ENCODE measurements at places on chromosomes 4 and X. TPM values are rescaled to one million over a fixed set of nuclear protein-coding genes. Genes with fewer than 3 reads are reported as not detected.

DNA sequence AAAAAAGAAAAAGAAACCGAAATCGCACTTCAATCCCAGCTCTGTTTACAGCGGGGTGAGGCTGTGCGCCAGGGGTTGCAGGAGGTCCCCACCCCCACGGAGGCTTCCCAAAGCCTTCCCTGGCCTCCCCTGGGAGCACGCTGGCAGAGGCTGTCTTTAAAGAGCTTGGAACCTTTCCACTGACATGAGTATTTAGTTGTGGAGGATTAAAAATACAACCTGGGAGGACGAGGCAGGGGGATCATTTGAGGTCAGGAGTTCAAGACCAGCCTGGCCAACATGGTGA, 69.1 kb downstream of the PPP2R2C start:
- H3K4me3 ChIP-seq = no peak overlapping the region
- no peaks in the 10 kb centered on the region for H3K36me3 ChIP-seq
- peaks cover 42% of the 10 kb centered on the region for H3K27me3 ChIP-seq
- H3K27ac ChIP-seq = no peak overlapping the region

The TEX11 gene
- total RNA-seq = 6.5 TPM

The ODAPH gene
- total RNA-seq = not detected

DNA sequence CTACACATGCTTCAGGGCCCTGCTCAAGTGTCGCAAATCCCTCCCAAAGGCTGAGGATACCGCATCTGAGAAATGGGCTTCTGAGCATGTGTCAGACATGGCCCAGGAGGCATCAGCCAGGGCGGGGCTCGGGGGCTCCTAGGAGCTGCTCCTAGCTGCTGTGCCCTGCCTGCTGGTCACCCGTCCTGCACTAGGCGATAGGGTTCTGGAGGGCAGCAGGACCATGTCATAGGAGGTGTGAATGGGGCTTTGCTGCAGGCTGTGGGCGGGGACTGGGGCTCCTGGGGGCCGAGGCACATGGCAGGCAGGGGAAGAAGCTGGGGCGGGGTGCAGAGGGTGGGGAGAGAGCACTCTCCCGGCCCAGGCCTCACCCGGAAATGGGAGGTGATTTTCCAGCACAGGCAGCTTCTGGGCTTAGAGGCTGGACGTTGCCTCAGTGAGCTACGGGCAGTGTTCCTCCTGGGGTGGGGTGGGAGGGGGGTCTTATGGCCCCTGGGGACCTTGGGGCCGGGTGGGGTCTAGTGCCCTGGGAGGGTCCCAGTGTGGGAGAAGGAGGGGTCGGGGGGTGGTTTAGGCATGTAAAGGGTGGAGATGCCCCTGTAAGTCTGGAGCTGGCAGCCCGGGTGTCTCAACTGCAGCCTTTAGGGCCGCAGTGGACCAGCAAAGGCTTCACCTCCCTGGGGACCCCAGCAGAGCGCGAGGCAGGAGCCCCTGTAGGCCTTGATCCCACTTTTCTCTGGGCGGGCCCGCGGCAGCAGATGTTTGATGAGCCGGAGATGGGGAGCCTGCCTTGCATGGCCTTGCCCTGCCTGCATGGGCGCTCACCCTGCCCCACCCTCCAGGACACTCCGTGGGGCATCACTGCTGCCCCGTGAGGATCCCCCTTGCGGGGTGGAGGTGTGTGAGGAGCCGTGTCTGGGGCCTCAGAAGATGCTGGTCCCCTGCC, 98.6 kb upstream of the LRPAP1 start:
- H3K27me3 ChIP-seq = no peaks in the 10 kb centered on the region
- H3K27ac ChIP-seq = no peak overlapping the region
- no peak for DNase-seq
- no peak overlapping the region for H3K4me3 ChIP-seq
- H3K36me3 ChIP-seq = no peaks in the 10 kb centered on the region

DNA sequence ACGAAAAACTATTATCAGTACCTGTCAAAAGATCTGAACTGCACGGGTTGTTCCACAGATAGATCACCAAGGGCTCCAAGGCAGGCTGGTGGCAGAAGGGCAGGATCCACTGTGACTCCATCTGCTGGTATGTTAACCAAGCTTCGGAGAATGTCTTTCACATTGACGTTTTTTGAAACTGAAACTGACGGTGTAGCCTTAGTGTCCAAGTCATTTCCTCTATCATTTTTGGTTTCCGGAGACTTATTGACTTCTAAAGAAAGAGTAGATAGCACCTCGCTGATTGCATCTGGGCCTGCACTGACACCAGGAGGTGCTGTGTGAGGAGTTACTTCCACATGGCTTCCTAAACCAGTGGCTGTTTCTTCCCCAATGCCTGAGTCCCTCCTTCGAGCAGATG, 186.9 kb downstream of the LRBA start:
- no peak overlapping the region for H3K27ac ChIP-seq
- H3K27me3 ChIP-seq = no peaks in the 10 kb centered on the region
- H3K36me3 ChIP-seq = peaks cover 48% of the 10 kb centered on the region
- H3K4me3 ChIP-seq = no peak overlapping the region

The ADGRG2 gene
- total RNA-seq = 0.81 TPM

GRCh38 chr4:12787261-12787660, 696.9 kb downstream of the RAB28 start:
- H3K27ac ChIP-seq = no peak overlapping the region
- peaks cover 13% of the 10 kb centered on the region for H3K4me1 ChIP-seq
- peaks cover 2% of the 10 kb centered on the region for H3K27me3 ChIP-seq
- DNase-seq = no peak

The DCLK2 gene
- total RNA-seq = 6.9 TPM

The MID2 gene
- 6.2 TPM for total RNA-seq

DNA sequence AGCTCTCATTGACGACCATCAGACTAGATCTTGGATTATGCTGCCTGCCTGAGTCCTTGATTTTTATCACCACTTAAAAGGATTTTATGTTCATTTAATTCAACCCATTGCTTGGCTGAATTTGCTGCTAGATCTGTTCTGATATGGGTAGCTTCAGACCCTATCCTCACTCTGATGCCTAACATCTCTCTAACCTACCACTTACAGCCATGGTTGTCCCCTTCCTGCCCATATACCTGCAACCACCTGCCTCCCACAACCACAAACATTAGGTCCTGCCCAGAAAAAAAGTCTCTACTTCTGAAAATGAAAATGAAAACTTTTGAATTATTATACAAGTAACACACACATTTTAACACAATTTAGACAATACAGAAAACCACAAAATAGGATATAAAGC, 310.8 kb downstream of the HNRNPD start:
- H3K27ac ChIP-seq = no peak overlapping the region
- H3K27me3 ChIP-seq = no peaks in the 10 kb centered on the region
- DNase-seq = no peak
- no peaks in the 10 kb centered on the region for H3K36me3 ChIP-seq

- no peak for DNase-seq
- H3K36me3 ChIP-seq = peaks cover 2% of the 10 kb centered on the region
- no peaks in the 10 kb centered on the region for H3K27me3 ChIP-seq
- no peak overlapping the region for H3K4me3 ChIP-seq
Observed at GRCh38 chrX:31545726-31546125, 473.9 kb upstream of the FTHL17 start.

The RIPPLY1 gene
- total RNA-seq = not detected

The FABP2 gene
- not detected for total RNA-seq

The PDCL2 gene
- total RNA-seq = not detected

DNA sequence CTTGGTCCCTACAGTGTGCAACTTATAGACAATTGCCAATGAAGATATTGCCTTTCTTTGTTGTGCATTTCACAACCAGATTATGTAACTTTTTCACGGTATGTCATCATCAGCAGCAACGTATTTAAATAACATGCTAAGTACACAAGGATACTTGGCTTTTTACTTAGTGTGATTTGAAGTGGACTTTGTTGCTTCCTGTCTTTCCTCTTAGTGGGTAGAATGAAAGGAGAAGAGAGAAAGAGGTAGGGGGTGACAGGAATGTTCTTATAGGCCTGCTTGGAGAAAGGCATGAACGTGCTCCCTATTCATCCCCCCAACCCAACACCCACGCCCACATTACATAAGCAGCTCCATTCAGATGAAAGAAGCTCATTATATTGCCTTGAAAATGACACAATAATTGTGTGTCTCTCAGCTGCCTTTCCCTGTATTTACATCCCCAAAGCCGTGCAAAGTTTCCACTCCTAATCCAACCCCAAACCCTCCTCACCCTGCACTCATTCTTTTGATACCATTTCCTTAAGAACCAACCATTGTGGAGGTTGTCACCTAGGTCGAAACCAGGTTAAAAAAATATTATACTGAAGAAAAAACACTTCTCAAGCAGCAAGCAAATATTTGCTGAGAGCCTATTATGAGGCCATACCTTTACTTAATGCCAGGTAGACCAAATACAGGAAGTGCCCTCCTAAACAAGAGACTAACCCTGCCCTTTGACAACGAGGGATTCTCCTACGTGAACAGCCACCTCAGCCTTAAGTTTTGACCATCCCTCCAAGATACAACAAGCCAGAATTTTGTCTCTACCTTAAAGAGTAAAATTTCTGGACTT, 25.2 kb upstream of the GK start:
- DNase-seq = no peak
- H3K4me1 ChIP-seq = peaks cover 6% of the 10 kb centered on the region
- no peak overlapping the region for H3K27ac ChIP-seq
- H3K4me3 ChIP-seq = no peak overlapping the region
- no peaks in the 10 kb centered on the region for H3K27me3 ChIP-seq

- no peaks in the 10 kb centered on the region for H3K4me1 ChIP-seq
- no peaks in the 10 kb centered on the region for H3K27me3 ChIP-seq
- no peak overlapping the region for H3K4me3 ChIP-seq
- H3K36me3 ChIP-seq = peaks cover 17% of the 10 kb centered on the region
Observed at GRCh38 chr4:3227878-3228675, 20.9 kb upstream of the MSANTD1 start.

DNA sequence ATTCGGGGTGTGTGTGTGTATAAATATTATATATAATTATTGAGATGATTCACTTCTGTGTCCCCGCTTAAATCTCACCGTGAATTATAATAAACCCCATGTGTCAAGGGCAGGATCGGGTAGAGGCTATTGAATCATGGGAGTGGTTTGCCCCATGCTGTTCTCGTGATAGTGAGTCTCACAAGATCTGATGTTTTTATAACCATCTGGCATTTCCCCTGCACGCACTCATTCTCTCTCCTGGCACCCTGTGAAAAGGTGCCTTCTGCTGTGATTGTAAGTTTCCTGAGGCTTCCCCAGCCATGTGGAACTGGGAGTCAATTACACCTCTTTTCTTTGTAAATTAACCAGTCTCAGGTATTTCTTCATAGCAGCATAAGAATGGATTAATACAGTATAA, 851.4 kb upstream of the AGA start:
- no peaks in the 10 kb centered on the region for H3K4me1 ChIP-seq
- no peak overlapping the region for H3K27ac ChIP-seq
- no peaks in the 10 kb centered on the region for H3K27me3 ChIP-seq
- no peak for DNase-seq
- no peaks in the 10 kb centered on the region for H3K36me3 ChIP-seq

The TIGD2 gene
- total RNA-seq = 9.8 TPM

- peaks cover 18% of the 10 kb centered on the region for H3K4me1 ChIP-seq
- peak within 1 kb of the TSS; percentile 67 for H3K27ac ChIP-seq
- H3K27me3 ChIP-seq = peaks cover 97% of the 10 kb centered on the region
- no peaks in the 10 kb centered on the region for H3K36me3 ChIP-seq
- no peak for DNase-seq
Observed at GRCh38 chrX:114583646-114584374, at the start of gene HTR2C. Gene HTR2C, plus strand, starts transcription at chrX:114584086. Its CDS starts 142,851 bp downstream, at chrX:114726937.

GRCh38 chr4:185734214-185734613, 77.8 kb downstream of the SORBS2 start:
- no peak for DNase-seq
- no peak overlapping the region for H3K27ac ChIP-seq
- H3K4me1 ChIP-seq = peaks cover 4% of the 10 kb centered on the region

The DOK7 gene
- not detected for total RNA-seq

DNA sequence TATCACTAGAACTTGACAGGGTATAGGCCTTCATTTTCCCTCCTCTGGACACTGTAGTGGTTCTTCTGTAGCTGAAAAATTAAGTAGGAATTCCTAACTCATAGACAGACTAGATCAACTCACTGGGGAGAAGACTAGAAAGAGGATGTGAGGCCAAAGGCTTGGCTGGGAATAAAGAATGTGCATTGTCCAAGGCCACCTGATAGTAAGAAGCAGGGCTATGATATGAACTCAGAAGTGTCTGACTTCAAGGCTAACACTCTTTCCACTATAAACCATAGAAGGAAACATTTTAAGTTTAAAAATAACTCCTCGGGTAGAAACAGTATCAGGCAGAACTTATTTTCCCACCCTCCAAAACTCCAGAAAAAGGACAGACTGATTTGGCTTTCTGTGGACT, 346.6 kb downstream of the OPHN1 start:
- no peaks in the 10 kb centered on the region for H3K4me1 ChIP-seq
- no peak overlapping the region for H3K4me3 ChIP-seq
- H3K27ac ChIP-seq = no peak overlapping the region
- H3K36me3 ChIP-seq = no peaks in the 10 kb centered on the region
- H3K27me3 ChIP-seq = no peaks in the 10 kb centered on the region

- DNase-seq = no peak
- H3K27ac ChIP-seq = no peak overlapping the region
- H3K36me3 ChIP-seq = no peaks in the 10 kb centered on the region
- H3K27me3 ChIP-seq = no peaks in the 10 kb centered on the region
- H3K4me3 ChIP-seq = no peak overlapping the region
Observed at GRCh38 chrX:115535844-115536243, 25.1 kb upstream of the PLS3 start.

- no peak overlapping the region for H3K27ac ChIP-seq
- no peaks in the 10 kb centered on the region for H3K36me3 ChIP-seq
- H3K27me3 ChIP-seq = no peaks in the 10 kb centered on the region
- H3K4me3 ChIP-seq = no peak overlapping the region
Observed at GRCh38 chr4:186918466-186918865, 194.8 kb upstream of the FAT1 start.

The BBS12 gene
- total RNA-seq = 4.6 TPM

The IQSEC2 gene
- total RNA-seq = 18.1 TPM

DNA sequence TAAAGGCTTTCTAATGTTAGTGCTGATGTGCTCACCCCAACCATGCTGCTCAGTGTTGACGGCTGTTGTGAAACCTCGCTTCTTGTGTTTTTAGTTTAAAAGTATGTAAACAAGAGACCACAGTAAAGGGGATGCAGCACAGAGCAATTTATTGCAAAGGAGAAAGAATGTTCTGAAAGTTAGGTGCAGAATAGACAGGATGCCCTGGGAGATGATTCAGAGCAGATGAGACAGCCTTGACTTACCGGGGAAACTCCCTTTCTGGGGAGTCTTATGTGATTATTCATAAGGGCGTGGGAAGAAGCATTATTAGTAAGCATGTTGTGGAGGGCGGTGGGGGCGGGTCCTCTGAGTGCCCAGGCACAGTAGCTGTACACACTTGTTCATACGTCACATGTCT, 47.7 kb downstream of the EVC start:
- peaks cover 21% of the 10 kb centered on the region for H3K36me3 ChIP-seq
- H3K27ac ChIP-seq = no peak overlapping the region
- no peaks in the 10 kb centered on the region for H3K27me3 ChIP-seq

DNA sequence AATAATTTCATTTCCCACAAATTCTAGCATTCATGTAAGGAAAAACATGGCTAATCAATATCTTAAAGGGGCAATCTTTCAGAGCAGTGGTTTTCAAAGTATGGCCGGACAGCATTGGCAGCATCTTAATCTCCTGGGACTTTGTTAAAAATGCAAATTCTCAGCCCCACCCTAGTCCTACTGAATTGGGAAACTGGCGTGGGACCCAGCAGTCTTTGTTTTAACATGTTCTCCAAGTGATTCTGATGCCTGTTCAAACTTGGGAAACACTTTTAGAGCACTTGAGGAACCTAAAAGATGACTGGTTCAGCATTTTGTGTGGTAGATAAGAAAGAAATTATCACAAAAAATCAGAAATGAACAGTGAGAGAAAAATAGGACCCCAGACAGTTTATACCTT, 65.7 kb downstream of the ZFX start:
- no peak overlapping the region for H3K4me3 ChIP-seq
- no peaks in the 10 kb centered on the region for H3K27me3 ChIP-seq
- peaks cover 20% of the 10 kb centered on the region for H3K36me3 ChIP-seq
- no peak for DNase-seq
- no peak overlapping the region for H3K27ac ChIP-seq
- peaks cover 11% of the 10 kb centered on the region for H3K4me1 ChIP-seq
